ENCODE measurements at places on chromosomes 16 and 17.

- DNase-seq = no peak
These were observed 83.4 kb upstream of the ZFHX3 start for GRCh38 chr16:73131156-73131862.

GRCh38 chr16:23848958-23849357, 13.2 kb downstream of the PRKCB start:
- no peak for DNase-seq

DNA sequence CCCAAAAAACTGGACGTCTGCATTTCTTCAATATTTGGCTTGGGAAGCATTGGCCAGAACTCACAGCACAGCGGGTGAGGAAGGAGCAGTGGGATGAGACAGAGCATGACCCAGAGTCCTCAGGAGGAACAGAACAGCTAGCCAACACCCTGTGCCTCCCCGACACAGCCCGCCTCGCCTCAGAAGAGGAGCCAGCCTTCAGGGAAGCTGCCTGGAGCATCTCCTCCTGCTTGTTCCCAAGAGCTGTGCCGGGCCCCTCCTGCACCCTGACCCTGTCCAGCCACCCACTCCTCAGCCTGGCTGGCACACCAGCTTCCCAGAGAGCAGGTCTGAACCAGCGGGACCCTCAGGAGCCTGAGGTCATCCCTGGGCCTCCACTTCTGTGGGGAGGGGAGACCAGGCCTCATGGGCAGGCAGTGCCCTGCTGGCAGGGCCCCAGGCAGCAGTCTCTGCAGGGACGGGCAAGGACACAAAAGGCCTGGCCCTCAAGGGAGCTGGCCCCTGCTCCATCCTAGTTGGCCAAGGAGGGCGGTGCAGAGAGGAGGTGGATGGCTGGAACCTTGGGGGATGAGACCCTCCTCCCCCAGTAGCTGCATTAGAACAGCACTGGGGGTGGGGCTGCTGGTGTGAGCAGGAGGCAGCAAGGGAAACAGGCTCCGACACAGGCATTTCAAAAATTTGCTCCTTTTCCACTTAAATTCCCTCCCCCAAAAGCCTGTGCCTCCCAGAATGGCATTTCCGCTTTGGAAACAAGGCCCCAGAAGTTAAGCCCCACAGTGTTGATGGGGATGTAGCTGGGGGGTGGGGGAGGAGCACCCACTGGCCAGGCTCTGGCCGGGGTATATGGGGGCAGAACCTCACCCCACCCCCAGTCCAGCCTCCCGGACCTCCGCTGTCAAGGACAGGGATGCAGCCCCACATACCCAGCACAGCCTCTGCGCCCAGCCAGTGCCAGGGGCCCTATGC, 1.8 kb upstream of the BCAR1 start:
- DNase-seq = no peak

DNA sequence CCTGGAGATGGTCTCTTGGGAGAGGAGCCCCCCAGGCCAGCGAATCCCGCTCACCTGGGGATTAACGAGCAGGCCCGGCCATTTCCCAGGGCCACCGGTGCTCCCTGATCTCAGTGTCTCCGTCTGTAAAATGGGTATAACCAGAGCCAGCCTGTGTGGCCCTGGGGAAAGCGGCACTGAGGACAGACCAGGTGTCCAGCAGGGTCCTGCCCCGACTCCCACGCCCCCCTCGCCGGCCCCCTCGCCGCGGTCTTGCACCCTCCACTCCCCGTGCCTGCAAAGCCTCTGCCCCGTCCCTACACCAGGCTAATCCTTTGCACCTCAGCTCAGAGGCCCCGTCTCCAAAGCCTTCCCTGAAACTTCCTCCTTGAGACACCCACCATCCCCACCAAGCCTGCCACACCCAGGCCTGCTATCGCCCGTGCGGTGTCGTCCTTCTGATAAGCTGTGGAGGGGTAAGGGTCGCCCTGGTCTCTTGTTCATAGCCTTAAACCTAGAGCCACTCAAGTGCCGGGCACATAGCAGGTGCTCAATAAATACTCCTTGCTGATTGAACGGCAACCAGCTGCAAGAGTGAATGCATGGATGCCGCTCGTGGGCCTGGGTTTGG, 259.1 kb downstream of the C16orf95 start:
- DNase-seq = no peak

- no peak for DNase-seq
These were observed 333.1 kb upstream of the GOT2 start for GRCh38 chr16:59067205-59067604.

DNA sequence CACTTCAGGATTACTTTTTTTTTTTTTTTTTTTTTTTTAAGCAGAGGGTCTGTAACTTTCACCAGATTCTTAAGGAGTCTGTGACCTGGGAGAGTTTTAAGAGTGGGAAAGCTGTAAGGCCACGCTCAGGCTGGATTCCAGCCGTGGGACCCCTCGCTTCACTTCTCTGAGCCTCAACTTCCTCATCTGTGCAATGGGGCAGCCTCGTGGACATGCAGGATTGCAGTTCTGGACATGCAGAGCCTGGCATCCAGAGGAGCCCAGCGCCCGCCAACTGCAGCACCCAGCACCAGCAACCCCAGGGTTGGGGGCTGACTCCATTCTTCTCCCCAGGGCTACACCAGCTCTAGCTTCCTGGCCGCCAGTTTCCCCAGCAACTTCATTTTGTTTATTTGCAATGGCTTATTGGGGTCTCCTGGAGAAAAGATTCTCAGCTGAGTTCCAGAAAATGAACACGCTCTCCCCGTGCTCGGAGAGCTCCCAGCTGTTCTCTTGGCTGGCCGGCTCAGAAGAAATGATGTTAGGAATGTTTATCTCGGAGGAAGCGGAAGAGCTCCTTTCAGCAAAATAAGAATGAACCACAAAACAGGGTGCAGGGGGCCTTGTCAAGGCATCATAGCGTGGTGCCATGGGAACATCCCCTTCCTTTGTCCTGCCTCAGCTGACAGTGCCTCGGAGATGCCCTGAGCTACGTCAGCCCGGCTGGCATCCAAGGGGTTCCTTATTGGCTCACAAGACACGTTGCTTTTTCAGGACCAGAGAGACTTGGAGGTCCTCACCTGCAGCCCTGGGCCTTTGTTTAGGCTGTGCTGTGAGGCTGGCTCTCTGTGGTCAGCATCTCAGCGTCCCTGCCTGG, 22.9 kb upstream of the ZCCHC14 start:
- DNase-seq = no peak

GRCh38 chr17:3870871-3871306, 22.0 kb downstream of the CAMKK1 start:
- DNase-seq = no peak
